ENCODE measurements at places on chromosomes 6 and 20.

DNA sequence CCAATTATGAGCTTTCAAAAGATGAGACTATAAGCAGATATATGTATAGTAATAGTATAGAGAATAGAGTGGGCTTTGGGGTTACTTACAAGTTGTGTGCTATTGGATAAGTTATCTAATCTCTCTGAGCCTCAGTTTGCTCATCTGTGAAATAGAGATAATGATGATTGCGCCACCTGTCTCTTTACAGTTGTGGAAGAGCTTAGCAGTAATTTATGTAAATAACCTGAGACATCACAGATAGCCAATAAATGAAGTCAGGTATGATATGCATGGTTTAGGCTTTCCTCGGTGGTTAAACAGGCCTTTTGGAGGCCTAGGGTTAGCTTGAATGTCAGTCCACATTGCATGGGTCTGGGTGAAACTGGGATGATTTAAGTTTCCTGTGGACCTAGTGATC lies 29.8 kb upstream of the SCUBE3 start:
- DNase-seq, result no peak

GRCh38 chr6:150025201-150025917 lies at the start of gene RAET1L:
RAET1L (minus strand) TSS chr6:150025532; CDS start chr6:150025471, 61 bp downstream.
- no peak for DNase-seq

- no peak for DNase-seq
Measured at GRCh38 chr6:144617191-144617590, 332.1 kb downstream of the UTRN start.

- DNase-seq, result no peak
Measured at GRCh38 chr6:144493035-144493910, 208.1 kb downstream of the UTRN start.

DNA sequence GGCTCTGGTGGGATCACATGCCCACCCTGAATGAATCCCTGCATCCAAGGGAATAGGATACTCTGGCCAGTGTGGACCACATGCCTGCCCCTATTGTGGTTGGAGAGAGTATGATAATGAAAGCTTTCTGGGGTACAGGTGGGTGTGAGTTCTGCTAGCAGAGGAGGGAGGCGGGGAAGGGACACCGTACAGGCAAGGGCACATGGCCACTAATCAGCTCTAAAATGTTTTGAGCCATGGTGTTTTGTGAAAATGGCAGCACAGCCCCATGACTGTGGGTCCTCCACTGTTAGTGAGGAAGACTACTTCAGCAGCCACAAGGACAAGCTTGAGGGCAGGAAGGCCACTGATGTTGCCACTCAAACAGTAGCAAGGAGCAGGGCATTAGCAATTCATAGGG lies 11.9 kb upstream of the DHX35 start:
- no peak for DNase-seq

- DNase-seq, result no peak
Measured at GRCh38 chr6:130692659-130693058, 134.5 kb upstream of the SMLR1 start.

DNA sequence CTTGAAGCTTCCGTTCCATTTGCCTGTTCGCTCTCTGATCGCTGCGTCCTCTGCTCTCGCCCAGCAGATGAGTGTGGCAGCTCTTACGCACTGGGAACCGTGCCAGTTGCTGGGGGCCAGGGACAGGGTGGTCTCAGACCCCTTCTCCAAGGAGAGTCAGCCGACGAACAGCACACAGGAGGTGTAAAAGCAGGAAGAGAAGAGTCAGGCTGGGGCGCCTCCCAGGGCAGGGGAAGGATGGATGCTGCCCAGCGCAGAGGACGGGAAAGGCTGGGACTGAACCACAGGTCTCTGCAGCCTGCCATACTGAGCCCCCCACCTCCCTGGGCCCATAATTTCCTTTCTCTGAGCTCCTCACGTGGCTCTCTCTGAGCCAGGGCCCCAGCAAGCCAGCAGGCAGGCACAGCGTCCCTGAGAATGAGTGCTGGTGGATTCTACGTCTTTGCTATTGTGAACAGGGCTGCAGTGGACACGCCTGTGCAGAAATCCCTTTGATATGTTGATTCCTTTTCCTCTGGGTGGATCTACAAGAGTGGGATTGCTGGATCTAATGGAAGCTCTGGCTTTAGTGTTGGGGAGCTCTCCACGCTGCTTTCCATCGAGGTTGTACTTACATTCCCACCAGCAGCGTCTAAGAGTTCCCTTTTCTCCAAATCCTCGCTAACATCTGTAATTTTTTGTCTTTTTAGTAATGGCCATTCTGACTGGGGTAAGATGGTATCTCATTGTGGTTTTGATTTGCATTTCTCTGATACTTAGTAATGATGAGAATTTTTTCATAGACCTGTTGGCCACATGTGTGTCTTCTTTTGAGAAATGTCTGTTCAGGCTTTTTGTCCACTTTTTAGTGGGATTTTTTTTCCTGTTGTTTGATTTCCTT lies 104.1 kb downstream of the PSMB1 start:
- no peak for DNase-seq

- DNase-seq, result no peak
Measured at GRCh38 chr6:44869321-44869897, 458.7 kb upstream of the RUNX2 start.

- DNase-seq, result no peak
Measured at GRCh38 chr6:35357677-35358076, 15.3 kb downstream of the PPARD start.

DNA sequence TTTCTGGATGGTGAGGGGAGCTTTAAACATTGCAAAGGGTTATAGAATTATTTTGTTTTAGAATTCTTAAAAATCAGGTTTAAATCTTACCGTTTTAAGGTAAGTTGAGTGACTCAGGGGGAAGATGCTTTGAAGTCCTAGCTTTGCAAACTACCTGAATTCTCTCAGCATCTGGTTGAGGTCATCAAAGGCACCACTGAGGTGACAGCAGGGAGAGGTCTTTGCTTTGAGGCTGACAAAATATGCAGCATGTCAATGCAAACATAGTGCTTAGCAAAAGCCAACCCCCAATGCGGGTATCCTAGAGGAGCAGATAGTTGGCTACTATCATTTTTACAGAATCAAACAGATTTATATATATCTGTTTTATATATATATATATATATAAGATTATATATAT lies 219.5 kb downstream of the SLC24A3 start:
- no peak for DNase-seq

DNA sequence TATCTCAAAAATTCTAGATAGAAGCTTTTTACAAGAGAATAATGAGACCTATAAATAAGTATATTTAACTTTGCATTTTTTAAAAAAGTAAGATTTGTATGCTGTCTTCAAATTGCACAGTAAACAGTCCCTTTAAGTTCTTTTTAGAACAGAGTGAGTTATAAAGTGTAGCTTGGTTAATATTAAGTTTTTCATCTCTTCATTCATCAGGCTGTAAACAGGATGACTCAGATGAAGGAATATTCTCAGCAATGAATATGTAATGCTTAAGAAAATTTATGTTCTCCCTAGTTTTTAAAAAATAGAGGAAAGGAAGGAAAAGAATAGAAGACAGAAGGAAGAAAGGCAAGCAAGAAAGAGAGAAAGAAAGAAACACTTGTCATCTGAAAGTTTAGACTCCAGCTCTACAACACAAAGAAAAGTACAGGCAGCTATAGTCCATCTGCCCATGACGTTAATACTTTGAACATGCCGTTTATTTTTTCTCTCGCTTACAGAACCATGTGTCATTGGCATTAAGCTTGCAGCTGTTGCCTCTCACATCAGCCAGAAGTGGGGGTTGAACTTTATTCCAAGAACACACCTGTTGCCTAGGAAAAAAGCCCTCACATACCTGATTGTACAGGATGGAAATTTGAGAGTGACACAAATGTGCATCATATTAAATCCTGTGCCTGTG lies 36.1 kb downstream of the CAP2 start:
- no peak for DNase-seq

GRCh38 chr20:56624786-56625681 lies 4.1 kb upstream of the TFAP2C start:
- DNase-seq, result no peak

- no peak for DNase-seq
Measured at GRCh38 chr20:50151034-50151743, 2.3 kb downstream of the PEDS1 start.

- no peak for DNase-seq
Measured at GRCh38 chr6:21907291-21907690, 313.7 kb downstream of the SOX4 start.

DNA sequence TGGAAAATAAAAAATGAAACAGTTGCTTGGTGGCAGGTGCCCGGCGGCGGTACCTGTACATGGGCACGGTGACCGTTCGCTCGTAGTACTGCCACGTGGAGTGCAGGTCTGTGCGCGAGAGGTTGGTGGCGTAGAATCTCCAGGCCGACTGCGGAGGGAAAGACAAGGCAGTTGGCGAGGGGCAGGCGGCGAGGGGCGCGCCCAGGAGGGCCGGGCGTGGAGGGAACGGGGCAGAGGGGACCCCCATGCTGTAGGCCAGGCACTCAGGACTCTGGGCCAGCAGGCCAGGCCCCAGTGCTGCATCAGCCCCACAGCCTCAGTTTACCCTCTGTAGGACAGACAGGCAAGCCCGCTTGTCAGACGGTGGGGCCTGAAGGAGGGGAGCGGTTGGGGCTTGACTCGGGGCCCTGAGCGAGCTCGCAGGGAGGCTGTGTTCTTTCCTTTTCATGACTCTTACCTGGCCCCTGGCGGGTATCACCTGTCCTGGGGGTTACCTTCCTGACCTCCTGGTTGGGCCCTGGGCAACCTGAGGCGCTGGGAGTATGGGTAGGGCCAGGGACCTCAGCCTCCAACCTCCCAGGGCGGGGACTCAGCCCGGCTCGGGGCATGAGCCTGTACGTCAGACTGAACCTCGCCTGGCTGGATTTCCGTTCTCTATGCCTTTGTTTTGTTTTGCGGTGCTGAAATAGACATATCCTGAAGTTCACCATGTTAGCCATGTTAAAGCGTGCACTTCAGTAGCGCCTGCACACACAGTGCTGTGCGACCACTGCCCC lies 38.5 kb downstream of the KCNQ2 start:
- no peak for DNase-seq

GRCh38 chr6:101114703-101115102 lies 233.6 kb upstream of the ASCC3 start:
- DNase-seq, result no peak

DNA sequence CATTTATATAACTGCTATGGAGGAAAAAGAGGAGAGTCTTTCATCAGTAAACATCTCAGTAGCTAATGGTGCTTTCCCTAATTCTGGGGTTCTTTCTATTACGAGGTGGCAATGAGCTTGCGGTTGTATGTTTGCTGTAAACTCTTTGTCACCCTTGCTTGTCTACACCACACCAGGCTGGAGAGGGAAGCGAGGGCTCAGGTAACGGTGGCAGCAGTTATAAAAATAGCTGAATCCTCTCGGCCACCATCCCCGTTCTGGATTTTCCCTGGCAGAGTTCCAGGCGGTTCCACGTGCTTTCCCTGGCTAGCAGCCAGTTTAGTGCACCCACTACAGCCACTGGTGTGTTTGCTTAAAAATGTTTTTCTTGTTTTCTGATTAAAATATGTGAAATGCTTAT lies 39.0 kb downstream of the MAS1 start:
- peak; percentile 83 for DNase-seq

DNA sequence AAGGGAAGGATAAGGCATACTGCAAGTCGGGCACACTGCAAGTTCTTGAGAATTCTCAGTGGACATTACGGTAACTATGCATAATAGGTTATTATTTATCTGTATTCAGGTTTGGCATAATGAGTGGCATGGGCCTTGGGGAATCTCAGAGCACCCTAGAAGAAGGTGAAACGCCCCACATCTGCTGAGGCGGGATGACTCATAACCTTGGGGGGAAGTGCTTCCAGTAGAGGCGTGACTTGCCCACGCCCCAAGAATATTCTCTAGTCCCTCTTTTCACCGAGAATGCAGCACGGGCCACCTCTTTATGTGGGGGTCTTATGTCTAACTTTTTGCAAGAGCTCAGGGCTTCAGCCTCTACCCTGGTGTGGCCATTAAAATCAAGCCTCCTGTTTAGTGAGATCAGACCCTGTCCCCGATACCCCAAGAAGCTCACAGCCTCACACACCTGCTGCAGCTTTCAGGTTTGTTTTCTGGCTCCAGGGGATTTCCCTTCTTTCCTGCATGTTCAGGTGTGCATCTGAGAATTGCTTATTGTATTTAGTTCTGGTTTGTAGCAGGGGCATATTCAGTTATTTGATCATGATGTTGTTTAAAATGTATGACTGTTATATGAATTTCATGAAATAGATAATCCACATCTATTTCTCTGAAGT lies 19.1 kb downstream of the ZFP64 start:
- DNase-seq, result no peak

DNA sequence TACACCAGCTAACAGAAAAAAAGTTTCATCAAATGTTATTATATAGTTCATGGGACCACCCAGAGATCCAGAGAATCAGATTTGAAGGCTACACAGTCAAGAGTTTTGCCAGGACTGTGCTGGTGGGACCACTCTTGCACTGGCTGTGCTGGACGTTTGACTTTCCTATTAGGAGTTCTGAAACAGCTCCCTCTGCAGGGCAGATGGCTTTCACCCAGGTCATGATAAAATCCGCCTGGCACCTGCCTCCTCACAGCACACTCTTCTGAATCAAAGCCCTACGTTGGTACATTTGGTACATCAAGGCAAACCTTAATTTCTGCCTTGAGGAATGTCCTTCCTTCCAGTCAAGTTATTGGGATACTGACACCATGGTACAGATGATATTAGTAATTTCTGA lies 302.1 kb downstream of the ZNF217 start:
- no peak for DNase-seq

DNA sequence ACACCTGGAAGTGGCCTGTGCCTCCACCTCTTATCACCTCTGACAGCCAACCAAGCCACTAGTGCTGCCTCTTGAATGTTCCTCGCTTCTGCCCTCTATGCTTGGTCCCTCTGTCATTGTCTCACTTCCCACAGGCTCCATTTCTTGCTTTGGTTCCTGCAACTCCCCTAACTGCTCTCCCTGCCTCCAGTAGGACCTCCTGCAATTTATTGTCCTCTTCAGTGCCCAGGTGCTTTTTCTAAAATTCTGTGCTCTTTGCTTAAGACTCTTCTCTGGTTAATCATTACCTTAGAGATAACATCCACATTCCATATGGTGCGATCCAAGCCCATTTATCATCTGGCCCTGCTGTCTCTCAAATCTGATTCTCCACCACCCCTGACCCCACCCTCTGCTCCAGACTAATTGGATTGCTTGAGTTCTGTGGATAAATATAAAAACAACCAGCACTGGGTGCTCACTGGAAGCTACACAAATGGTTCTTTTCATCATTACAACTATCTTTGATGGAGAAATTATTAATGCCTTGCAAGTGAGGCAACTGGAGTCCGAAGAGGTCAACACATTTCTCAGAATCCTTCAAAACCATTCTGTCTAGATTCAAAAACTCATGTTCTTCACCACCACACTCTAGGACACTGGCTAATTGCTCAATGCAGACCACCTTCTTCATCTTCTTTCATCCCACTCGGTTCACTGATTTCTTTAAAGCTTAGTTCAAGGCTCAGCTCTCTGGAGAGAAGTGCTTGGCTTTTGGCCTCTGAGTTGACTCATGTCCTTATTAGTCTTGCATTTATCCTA lies 47.2 kb downstream of the FOXA2 start:
- DNase-seq, result no peak

DNA sequence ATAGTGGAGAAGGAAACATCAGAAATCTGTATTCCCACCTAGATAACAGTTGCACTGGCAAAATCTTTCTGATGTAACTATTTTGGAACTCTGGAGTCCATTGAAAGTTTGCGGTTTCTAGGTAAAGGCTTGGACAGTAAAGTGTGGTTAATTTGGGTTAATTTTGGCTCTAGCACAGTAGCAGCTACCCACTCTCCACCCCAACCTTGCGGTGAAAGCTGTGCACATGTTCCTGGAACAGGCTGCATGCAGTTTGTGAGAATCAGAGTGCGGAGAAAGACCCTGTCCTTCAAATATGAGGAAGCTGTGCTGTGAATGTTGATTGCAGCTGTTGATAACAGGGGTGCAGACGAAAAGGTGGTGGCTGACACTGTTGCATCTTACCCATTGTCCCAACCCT lies 38.4 kb downstream of the SMOC2 start:
- DNase-seq, result no peak

GRCh38 chr6:72699159-72699558 lies 77.3 kb downstream of the KCNQ5 start:
- DNase-seq, result no peak

Data from CD4-positive, alpha-beta T cell treated with Interleukin-4 for 4 hours (primary cell).